Eye (tissue), 1 donor: ENCODE measurements at places on chromosomes 1 and 21.
A peak's percentile ranks its signal among the peaks of the same experiment; 100 is the strongest.

DNA sequence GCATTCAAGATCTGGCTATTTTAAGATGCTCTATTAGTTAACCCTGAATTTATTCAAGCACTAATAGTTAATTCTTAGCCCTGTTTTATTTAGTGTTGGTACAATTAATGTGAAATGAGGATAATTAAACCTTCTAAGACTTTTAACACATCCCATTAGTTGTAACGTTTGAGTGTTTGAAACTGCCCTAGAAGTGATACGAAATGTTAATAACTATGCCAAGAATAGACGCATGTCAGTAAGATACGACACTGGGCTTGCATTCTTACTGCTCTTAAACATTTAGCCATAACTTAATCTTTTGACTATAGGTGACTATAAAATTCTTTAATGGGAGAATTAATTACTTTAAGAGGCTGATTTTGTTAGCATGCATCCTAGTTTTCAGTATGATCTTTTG, 9.8 kb downstream of the H3-3A start:
- no peak for DNase-seq

GRCh38 chr21:38651570-38651969, 153.3 kb upstream of the ERG start:
- no peak for DNase-seq

DNA sequence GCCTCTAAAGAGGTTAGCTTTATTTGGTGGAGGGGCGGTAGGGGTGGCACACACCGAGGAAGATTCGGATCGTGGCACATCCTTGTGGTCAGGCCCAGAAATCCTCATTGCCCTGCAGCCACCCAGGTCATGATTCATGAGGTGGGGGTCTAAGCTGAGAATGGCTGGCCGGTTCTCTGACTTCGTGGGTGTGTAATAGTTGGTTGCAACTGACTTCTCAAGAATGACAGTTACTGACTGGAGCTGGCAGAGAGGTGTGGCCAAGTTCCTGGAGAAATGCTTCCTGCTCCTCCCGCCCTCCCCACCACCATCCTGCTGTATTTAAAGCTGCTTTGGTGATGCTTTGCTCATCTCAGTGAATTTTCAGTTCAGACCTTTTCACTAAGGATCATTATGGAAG, 198.6 kb downstream of the KIF26B start:
- DNase-seq: no peak

DNA sequence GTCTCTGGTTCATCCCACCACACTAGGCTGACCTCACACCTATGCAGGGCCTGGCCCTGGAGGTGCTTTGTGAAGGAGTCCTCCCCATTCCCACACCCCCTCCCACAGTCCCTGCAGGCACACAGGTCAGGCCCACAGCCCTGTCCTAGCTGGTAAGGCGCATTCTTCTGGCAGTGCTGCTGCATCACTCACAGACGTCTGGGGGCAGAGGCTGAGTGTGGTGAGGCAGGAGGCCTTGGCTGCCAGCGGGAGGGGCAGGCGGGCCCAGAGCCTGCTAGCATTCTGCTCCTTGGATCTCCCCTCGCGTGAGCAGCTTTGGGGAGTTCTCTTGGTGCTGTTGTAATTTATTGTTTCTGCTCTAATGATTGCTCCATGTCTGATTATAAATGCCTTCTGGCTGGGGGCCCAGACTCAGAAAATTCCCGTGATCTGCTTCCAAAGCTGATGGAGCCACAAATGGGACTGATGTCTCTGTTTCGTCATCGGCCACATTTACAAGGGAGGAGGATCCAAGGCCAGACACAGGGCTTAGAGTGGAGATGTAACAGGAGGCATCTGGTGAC, 62.9 kb downstream of the TRABD2B start:
- DNase-seq: peak; percentile 69
